Caco-2 (cell line): ENCODE measurements at places on chromosomes 2 and 18. TPM values are rescaled to one million over a fixed set of nuclear protein-coding genes. Genes with fewer than 3 reads are reported as not detected.

TUBA4B gene
- not detected in 2 replicates for total RNA-seq

CGREF1 gene
- 4.4 and 5.0 TPM in 2 replicates for total RNA-seq

UGT1A3 gene
- 0.64 and 0.65 TPM in 2 replicates for total RNA-seq

GPBAR1 gene
- total RNA-seq: 0.29 and 0.44 TPM in 2 replicates

IL18R1 gene
- not detected in 2 replicates for total RNA-seq

REG3G gene
- not detected in 2 replicates for total RNA-seq

DNA sequence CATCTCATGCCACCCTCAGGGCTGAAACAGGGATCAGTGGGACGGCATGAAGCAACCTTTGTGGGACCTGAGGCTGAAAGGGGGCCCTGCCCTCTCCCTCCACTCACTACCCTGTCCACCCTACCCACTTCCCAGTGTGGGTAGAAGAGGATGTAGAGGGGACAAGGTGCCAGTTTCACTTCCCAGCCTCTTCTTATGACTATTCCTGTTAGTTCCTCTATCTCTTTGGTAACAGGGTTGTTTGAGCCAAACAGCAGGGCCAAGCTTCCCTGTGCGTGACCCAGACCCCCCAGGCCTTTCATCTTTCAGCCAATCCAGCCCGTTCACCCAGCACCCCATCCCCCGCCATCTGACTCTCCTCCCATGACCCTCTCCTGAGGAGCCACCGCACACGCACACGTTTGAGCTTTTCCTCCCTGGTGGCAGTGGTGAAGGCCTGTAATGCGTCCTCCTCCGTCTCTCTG is 82.3 kb downstream of the STPG4 start:
- no peak for DNase-seq
- peaks cover 63% of the 10 kb centered on the region for H3K4me1 ChIP-seq
- peaks cover 1% of the 10 kb centered on the region; the same call in 1 of the 2 replicates for H3K36me3 ChIP-seq
- no peak overlapping the region for H3K4me3 ChIP-seq

- no peaks in the 10 kb centered on the region for H3K4me1 ChIP-seq
- H3K27me3 ChIP-seq: no peaks in the 10 kb centered on the region
Measured at GRCh38 chr2:68734176-68734575, 435 bp upstream of the ARHGAP25 start.

- no peaks in the 10 kb centered on the region for H3K27me3 ChIP-seq
- no peak for DNase-seq
- H3K4me3 ChIP-seq: no peak overlapping the region
- no peaks in the 10 kb centered on the region for H3K36me3 ChIP-seq
Measured at GRCh38 chr2:240438810-240439697, 3.6 kb downstream of the GPC1 start.

GRCh38 chr2:49226360-49226759 is 72.0 kb upstream of the FSHR start:
- H3K4me1 ChIP-seq: 0 out of 2 replicates have a peak, but pooled peaks cover 8% of the 10 kb centered on the region
- DNase-seq: no peak
- no peak overlapping the region for H3K27ac ChIP-seq

DNA sequence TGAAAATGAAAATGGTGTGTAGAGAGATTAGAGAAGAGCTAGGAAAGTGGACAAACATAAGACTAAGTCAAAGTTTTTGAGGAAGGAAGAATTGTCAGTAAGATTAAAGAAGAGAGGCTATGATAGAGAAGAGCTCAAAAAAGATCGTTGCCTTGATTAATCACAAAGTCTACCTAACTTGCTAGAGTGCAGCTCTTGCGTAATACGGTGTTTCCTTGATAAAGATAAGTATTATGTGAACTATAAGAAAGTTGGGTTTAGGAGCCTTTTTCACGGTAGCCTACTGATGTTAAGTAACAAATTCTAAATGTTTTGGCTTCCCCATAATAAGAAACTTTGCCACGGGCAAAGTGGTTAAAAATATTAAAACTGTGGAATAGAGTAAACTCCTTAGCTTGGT is 226.4 kb upstream of the NRXN1 start:
- DNase-seq: no peak
- H3K27ac ChIP-seq: no peak overlapping the region
- no peak overlapping the region for H3K4me3 ChIP-seq
- no peaks in the 10 kb centered on the region for H3K27me3 ChIP-seq

DNA sequence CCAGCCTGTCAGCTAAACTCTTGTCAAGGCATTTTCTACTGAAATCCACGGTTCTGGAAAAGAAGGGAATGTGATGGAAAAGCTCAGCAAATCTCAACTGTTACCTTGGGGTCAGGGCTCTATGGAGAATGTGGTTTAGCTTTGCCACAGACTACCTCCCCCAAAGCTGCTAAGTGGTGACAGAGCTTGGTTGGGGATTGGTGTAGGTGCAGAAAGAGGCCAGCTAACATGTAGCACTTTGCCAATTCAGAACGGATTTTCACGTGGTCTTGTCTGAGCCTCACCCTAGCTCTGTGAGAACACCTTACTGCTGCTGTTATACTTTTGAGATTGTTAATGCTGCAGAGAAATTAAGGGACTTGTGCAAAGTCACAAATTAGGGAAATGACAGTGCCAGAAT is 331.1 kb downstream of the RND3 start:
- no peaks in the 10 kb centered on the region for H3K36me3 ChIP-seq
- H3K4me1 ChIP-seq: no peaks in the 10 kb centered on the region
- H3K27me3 ChIP-seq: no peaks in the 10 kb centered on the region
- no peak overlapping the region for H3K4me3 ChIP-seq

DNA sequence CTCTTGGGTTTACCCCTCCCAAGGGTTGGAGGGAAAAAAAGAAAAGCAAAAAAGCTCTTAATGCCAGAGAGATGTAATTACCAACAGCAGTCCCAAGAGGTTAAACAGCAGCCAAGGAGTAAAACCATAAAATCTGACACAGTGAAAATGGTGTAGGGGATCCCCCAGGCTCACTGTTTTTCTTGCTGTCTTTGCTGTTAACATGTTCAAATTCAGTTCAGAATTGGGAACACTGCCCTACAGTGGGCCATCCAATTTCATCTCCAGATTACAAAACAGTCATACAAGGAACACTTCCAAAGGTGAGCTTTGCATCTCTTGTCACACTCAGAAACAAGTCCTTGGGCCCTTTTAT is 54.5 kb downstream of the PLEKHM3 start:
- no peaks in the 10 kb centered on the region for H3K36me3 ChIP-seq
- H3K27me3 ChIP-seq: no peaks in the 10 kb centered on the region
- H3K4me3 ChIP-seq: no peak overlapping the region

GRCh38 chr2:235570256-235570655 is 76.4 kb downstream of the AGAP1 start:
- H3K36me3 ChIP-seq: no peaks in the 10 kb centered on the region
- no peak overlapping the region for H3K4me3 ChIP-seq
- H3K27me3 ChIP-seq: no peaks in the 10 kb centered on the region
- H3K27ac ChIP-seq: peak overlapping the region; percentile 86
- peaks cover 23% of the 10 kb centered on the region for H3K4me1 ChIP-seq

DNA sequence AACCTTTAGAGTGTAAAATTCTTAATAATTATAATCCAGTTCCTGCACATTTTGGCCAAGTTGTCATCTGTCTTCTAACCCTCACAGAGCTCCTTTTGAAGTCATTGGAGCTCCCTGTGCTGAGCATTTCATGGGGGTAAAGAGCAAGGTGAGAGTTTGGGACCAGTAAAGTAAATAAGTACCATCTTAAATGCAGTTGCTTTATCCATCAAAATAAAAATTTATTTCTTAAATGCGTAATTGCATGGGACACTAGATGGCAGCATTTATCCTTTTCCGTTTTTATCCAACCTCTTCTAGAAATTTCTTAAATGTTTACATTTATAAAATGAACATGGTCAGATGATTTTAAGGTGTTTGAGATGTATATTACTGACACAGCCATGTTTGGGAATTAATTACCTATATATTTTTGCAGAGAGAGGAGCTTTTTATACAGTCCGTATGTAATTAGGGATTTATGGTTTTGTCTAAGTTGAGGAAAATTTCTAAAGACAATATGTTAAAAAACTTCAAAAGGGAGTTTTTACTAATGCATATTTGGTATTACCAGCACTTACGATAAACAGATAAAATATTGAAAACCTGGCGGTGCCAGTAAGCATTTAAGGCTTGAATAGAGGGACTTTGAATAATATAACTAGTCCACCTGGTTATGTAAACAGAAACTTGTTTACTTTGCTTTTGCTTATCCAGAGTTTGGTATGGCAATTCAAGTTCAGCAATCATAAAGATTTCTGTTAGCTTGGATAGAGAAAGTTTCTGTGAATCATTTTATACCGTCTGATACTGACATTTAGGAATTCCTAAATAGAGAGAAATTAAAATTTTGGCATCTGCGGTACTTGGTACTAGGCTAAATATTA is 54.5 kb downstream of the ACSL3 start:
- H3K27me3 ChIP-seq: no peaks in the 10 kb centered on the region
- DNase-seq: no peak
- H3K4me1 ChIP-seq: peaks cover 27% of the 10 kb centered on the region
- no peak overlapping the region for H3K27ac ChIP-seq
- H3K4me3 ChIP-seq: no peak overlapping the region

- H3K27me3 ChIP-seq: no peaks in the 10 kb centered on the region
- no peaks in the 10 kb centered on the region for H3K4me1 ChIP-seq
- no peak overlapping the region for H3K4me3 ChIP-seq
- H3K36me3 ChIP-seq: no peaks in the 10 kb centered on the region
Measured at GRCh38 chr2:178676046-178676445, 131.2 kb downstream of the TTN start.

- H3K36me3 ChIP-seq: no peaks in the 10 kb centered on the region
- H3K27ac ChIP-seq: no peak overlapping the region
- no peaks in the 10 kb centered on the region for H3K27me3 ChIP-seq
Measured at GRCh38 chr2:85772019-85772745, 18.4 kb downstream of the ATOH8 start.

- H3K27me3 ChIP-seq: no peaks in the 10 kb centered on the region
- peak overlapping the region; percentile 74 for H3K27ac ChIP-seq
- H3K4me3 ChIP-seq: no peak overlapping the region
- H3K4me1 ChIP-seq: peaks cover 34% of the 10 kb centered on the region
Measured at GRCh38 chr2:217553679-217554078, 449.1 kb downstream of the TNS1 start.

DNA sequence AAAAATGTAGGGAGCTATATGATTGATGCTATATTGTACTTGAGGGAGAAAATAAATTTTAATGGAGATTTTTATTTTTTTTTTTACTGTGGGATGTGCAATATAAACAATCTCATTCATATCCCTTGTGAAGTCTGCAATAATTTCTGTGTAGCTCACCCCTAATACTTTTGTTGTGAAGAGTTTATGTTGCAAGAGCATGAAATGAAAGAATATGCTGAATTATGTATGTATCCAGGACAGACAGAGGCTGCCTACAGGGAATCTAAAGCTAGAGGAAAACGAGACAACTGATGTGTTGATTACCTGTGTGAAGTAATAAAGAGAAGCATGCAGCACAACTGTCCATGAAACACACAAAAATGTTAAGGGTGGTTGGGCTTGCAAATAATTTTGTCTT is 643.3 kb downstream of the DCDC2C start:
- H3K4me3 ChIP-seq: no peak overlapping the region
- H3K4me1 ChIP-seq: no peaks in the 10 kb centered on the region
- no peak for DNase-seq
- H3K27me3 ChIP-seq: no peaks in the 10 kb centered on the region
- H3K36me3 ChIP-seq: no peaks in the 10 kb centered on the region
